Activated CD4-positive, alpha-beta T cell treated with anti-CD3 and anti-CD28 coated beads for 48 hours (primary cell): ENCODE measurements at places on chromosomes 5 and 9.
A peak's percentile ranks its signal among the peaks of the same experiment; 100 is the strongest.

DNA sequence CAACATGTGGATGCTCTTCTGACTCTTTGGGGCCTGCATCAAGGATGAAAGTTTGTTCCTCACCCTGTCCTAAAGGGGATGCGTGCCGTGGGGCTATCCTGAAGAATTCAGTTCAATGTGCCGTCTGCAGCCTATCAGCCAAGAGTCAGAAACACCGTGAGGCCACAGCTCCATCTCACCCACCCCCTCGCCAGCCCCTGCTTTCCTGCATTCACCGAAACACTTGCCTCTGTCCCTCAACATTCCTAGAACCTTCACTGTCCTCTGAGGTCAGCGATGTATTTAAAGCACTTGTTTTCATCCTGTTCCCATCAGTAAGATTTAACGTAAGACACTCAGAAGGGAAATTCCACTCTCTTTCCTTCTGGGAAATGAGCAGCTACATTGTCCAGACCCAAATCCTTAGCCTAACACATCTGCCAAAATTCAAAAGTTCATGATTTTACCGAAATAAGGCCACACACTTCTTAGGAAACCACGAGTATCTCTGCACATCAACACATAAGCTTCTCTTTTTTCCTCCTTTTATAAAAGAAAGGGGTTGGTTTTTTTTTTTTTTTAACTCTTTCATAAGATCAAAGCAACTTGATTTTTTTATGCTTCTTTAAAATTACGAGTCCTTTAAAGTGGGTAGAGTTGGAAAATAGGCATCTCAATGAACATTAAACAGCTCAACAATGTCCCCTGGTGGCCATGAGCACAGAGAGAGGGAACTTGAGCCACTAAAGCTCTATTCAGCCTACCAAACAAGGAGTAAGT, 100.7 kb downstream of the SUSD1 start:
- peak; percentile 81 for DNase-seq

DNA sequence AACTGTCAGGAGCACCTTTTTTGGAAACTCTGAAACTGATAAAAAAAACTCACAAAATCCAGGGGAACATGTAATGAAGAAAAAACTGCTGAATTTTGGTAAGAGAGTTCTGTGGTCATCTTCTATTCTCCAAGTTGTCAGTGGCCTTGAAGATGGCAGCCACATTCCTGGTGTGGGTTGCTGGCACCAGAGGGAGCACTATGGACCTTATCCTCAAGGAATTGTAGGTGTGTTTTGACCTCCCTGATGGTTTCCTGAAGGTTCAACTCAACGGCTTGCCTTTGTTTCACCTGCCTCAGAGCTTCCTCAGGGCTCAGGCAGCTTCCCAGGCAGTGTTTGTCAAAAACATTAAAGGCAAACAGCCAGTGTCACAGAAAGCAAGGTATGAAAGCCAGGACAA, 2.2 kb upstream of the SLC38A9 start:
- DNase-seq: no peak

DNA sequence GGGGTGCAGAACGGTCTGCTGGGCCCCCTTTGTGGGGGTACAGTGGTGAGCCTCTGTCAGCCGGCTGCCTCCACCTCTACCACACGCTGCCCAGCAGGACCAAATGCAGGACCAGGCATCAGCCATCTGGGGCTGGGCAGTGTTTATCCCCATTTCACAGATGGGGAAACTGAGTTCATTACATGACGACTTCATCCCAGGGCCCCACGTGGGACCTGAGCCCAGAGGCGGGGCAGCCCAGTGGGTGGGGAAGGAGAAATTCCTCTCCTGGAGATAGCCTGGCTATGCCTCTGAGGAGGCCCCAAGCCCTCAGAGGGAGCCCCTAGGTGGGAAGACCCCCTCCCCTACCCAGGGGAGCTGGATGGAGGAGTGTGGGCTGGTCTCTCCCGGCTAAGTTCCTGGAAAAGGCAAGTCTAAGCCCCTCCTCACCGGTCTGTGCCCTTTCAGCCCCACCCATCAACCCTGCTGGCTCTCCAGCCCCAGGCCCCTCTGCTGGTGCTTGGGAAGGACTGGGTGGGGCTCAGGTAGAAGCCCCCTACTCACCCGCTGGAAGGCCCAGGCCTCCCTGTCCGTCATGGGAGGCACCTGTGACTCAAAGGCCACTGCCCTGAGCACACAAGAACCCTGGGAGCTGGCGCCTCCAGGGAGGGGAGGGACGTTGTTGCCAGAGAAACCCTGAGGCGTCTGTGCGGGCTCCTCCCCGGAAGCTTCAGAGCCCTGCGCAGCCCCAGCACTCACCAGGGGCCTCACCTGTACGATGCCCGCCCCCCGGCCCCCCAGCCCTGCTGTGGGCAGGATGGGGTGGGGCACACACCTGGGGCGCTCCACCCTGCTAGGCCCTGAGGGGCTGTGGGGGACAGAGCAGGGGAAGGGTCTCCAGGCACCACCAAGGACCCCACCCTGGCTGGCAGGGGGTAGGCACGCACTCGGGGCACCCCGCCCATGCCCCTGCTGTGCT, 7.4 kb upstream of the CCDC187 start:
- DNase-seq: no peak

GRCh38 chr5:137699336-137700281, 36.3 kb downstream of the KLHL3 start:
- DNase-seq: no peak

- DNase-seq: no peak
Observed at GRCh38 chr5:17434982-17435381, 63.0 kb upstream of the TAF11L2 start.

DNA sequence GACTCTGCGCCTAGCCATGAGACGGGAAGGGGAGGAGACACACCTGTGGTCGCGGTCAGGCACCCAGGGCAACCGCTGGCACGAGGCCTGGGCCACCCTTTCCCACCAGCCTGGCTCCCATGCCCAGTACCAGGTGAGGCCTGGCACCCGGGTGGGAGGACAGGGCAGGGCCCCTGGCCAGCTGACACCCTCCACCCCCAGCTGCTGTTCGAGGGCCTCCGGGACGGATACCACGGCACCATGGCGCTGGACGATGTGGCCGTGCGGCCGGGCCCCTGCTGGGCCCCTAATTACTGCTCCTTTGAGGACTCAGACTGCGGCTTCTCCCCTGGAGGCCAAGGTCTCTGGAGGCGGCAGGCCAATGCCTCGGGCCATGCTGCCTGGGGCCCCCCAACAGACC, 5.0 kb downstream of the MAMDC4 start:
- no peak for DNase-seq

- DNase-seq: no peak
Observed at GRCh38 chr9:136552117-136552703, 6.4 kb upstream of the NOTCH1 start.

GRCh38 chr9:90307891-90308290, 334.7 kb downstream of the DIRAS2 start:
- DNase-seq: no peak

GRCh38 chr5:141902015-141902814, 21.5 kb upstream of the DELE1 start:
- DNase-seq: no peak

DNA sequence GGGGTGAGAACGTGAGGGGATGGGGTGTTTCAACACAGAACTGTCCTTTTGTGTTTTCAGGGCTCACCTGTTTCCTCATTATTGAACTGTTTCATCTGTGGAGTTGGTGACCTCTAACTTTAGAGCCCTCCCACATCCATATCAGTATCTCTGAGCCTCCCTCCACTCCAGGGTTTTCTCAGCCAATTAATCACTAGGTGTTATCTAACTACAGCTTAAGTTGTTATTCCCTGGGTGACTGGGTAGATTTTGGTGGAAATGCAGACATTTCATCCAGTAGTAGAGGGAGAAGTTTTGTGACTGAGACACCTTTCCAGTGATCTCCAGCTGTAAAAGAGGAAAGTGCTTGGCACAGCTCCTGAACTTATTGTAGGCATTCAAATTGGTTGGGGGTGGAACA, 23.7 kb downstream of the PPP3R2 start:
- no peak for DNase-seq

- DNase-seq: no peak
Observed at GRCh38 chr5:155679530-155679929, 647.4 kb upstream of the SGCD start.

- no peak for DNase-seq
Observed at GRCh38 chr9:95049761-95050160, 267.7 kb downstream of the FANCC start.
